ENCODE measurements at places on chromosomes 1 and 21. TPM values are rescaled to one million over a fixed set of nuclear protein-coding genes. Genes with fewer than 3 reads are reported as not detected.

The S100A13 gene
- 193 TPM for total RNA-seq

The CD53 gene
- not detected for total RNA-seq

The OR2W3 gene
- not detected for total RNA-seq

The CFHR3 gene
- total RNA-seq, result not detected

The NID1 gene
- 113 TPM for total RNA-seq
